ENCODE measurements at places on chromosomes 3 and 15. TPM values are rescaled to one million over a fixed set of nuclear protein-coding genes. Genes with fewer than 3 reads are reported as not detected.

The UBR1 gene
- total RNA-seq: 39.4 TPM

The NBEAL2 gene
- total RNA-seq: 178 TPM

DNA sequence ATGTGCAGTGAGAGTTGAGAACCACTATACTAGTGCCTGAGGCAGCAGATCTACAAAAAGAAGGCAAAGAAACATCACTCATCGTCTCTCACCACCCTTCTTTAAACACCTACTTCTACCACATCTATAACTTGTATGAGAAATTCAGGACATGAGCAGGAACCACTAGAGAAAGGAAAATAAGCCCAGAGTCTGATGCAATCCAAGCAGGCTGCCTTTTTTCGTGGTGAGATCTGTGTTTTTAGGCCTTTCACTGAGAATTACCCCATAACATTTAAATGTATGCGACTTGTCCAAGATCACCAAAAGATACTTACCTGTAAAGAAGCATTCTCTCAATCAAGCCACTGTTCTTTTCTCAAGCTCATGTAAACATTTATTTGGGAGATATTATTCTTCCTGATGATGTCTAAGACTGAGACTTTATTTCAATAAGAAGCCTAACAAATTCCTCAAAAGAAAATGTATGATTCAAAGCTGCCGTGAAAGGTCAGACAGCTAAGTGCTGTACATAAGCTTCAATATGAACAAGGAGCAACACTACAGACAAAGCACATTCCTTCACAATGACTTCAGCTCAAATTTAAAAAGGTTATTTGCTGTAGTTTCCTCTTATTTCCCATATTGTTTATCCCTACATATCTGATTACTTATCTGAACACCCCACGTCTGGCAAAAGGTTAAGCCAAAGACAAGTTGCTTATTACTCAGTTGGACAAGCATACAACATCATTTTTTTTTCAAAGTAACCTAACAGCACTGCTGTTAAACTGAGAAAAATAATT lies 16.5 kb downstream of the SPICE1 start:
- no peaks in the 10 kb centered on the region for H3K27me3 ChIP-seq
- no peak overlapping the region for H3K4me3 ChIP-seq
- peaks cover 13% of the 10 kb centered on the region for H3K4me1 ChIP-seq
- DNase-seq: no peak
- H3K27ac ChIP-seq: no peak overlapping the region

DNA sequence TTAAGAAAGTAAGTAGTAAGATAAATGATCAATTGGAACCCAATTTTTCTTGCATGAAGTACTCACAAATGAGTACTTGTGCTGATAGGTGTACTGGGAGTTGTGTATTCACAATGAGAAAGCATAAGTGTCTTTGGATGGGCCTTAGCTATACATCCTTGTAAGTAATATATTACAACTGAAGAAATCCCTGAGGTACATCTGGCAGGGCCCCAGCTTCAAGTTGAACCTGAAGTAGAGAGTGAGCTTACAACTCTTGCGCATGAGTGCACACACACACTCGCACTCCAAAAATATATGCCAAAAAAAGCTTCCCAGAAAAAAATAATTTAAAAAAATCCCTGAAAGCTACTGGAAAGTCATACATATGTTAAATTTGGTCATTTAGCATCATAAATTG lies 222.5 kb downstream of the ROBO2 start:
- no peaks in the 10 kb centered on the region for H3K27me3 ChIP-seq
- H3K36me3 ChIP-seq: no peaks in the 10 kb centered on the region
- no peak overlapping the region for H3K4me3 ChIP-seq
- H3K4me1 ChIP-seq: no peaks in the 10 kb centered on the region

- DNase-seq: no peak
- H3K27me3 ChIP-seq: peaks cover 21% of the 10 kb centered on the region
- H3K4me3 ChIP-seq: no peak overlapping the region
- H3K4me1 ChIP-seq: no peaks in the 10 kb centered on the region
These were observed 158.1 kb upstream of the CTDSPL start for GRCh38 chr3:37703626-37704025.

Measured in activated naive CD8-positive, alpha-beta T cell treated with anti-CD3 and anti-CD28 coated beads, Interleukin-2, amount 10 ng/mL, durations not matched to agents 7 days and 5 days (primary cell).